ENCODE measurements at places on chromosomes 1 and 21.
A peak's percentile ranks its signal among the peaks of the same experiment; 100 is the strongest.

GRCh38 chr1:27372022-27372807, 2.4 kb downstream of the FCN3 start:
- DNase-seq, result no peak

DNA sequence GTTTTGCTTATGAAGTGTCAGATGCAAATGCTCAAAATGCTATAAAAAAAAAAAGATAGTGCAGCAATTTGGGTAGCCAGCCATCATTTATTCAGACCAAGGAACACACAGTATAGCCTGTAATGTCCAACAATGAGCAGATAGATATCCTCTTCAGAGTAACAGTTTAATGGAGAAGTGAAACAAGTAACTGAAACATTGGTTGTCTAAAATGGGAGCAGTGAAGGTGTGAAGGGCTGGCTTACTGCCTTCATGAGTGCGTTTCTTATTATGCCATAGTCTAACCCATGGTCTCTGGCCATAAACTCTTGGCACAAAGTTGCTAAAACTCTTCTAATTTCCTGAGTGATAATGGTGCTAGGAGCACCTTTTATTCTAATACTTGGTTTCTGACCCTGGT, 11.4 kb downstream of the RGS5 start:
- DNase-seq, result no peak

DNA sequence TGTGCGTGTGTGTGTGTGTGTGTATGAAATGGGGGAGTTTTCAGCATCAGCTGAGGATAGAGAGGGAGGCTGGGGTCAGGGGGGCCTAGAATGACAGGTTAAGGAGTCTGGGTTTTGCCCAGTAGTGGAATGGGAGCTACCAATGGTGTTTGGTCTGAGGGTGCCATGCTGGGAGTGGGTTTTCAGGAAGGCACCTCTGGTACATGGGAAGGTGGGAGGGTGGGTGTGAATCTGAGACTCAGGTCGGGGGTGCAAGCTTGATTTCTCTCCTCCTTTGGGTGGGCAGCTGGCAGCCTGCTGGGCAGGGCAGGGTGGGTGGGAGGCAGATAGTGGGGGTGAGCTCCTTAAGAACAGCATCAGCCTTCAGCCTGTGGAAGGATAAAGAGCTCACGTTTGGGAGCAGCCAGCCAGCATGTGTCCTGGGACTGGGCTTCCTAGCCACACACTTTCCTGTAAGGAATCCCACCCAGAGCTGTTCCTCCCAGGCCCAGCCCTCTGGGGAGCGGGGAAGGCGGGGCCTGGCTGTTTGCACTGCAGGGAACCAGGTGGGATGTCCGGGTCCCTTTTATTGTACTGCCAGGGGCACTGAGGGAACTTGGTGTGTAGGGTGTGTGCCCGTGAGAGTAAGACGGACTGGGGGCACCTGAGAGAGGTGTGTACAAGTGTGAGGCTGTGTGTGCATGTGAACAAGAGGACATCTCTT, 152.8 kb downstream of the FOXD2 start:
- DNase-seq, result no peak

GRCh38 chr1:245984390-245985155, 522.5 kb downstream of the SMYD3 start:
- no peak for DNase-seq

DNA sequence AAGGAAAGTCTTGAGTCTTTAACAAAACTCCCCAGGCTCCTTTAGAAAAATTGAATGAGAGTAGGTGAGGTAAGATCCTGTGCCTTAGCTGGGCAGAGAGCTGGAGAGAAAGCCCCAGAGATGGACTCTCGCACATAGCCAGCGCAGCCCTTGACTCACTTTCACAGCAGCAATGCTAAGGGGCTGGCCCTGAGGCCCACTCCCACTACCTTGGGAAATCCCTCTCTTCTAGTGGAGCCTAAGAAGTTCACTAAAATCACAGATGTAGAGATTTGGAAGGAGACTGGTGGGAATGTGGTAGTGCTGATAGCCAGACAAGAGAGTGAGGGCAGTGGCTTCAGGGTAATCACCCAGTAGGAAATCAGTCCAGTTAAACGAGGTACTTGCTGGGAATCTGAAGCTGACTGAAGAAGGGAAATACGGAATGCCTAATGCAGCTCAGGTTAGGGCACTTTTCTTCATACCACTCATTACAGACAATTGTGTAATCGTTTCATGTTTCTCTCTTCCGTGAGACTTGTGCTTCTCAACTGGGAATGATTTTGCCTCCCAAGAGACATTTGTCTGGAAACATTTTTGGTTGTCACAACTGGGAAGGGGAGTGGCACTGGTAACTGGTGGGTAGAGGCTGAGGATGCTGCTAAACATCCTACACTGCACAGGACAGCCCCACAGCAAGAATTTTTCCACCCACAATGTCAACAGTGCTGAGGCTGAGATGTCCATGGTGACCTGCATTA, 42.4 kb upstream of the LRRC8C start:
- no peak for DNase-seq

- peak; percentile 37 for DNase-seq
Observed at GRCh38 chr1:23528250-23528978, 2.6 kb downstream of the E2F2 start.

DNA sequence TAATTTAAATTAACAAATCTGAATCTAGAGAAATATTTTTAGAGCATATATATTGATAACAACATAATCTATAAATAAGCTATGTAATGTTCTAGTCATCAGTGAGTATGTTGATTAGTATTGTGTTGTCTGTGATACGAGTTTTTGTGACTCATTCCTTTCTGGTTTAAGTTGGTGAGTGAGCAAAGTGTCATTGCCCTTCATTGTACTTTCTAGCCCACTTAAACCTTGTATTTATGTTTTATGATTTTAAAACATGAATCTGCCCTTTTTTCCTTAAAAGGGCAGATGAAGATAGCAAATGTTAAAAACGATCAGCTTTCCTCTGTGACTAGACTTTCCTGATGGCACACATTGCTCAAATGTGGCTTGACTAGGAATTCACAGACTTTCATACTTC, 38.5 kb downstream of the MACO1 start:
- DNase-seq, result no peak

Data from stimulated activated CD4-positive, alpha-beta T cell treated with anti-CD3 and anti-CD28 coated beads, Interleukin-1b, Interleukin-23, amount 100 ng/mL, for 1 hour (primary cell).